Esophagus (tissue), 2 donors: ENCODE measurements at places on chromosomes 5 and 9. TPM values are rescaled to one million over a fixed set of nuclear protein-coding genes. Genes with fewer than 3 reads are reported as not detected.

Gene CETN3
- 21.0 TPM for polyA plus RNA-seq

Gene NFIL3
- polyA plus RNA-seq, result 12.7 TPM

Gene RPL37
- 1,738 TPM for polyA plus RNA-seq

Gene JAKMIP2
- 0.20 TPM for polyA plus RNA-seq

Gene SLC1A1
- polyA plus RNA-seq, result 1.1 TPM

Gene EMB
- 3.5 TPM for polyA plus RNA-seq

Gene INSL6
- polyA plus RNA-seq, result not detected

Gene CLPTM1L
- 52.1 TPM for polyA plus RNA-seq

Gene AMBP
- polyA plus RNA-seq, result 0.28 TPM

Gene ANKRD34B
- polyA plus RNA-seq, result not detected

Gene CER1
- not detected for polyA plus RNA-seq

Gene STXBP1
- 7.1 TPM for polyA plus RNA-seq

Gene DOCK8
- 5.1 TPM for polyA plus RNA-seq

Gene SLC31A1
- 5.4 TPM for polyA plus RNA-seq

Gene ADAMTS13
- polyA plus RNA-seq, result 4.3 TPM

Gene RFESD
- 1.6 TPM for polyA plus RNA-seq

Gene PAPPA
- 0.98 TPM for polyA plus RNA-seq

Gene ZBTB26
- 2.0 TPM for polyA plus RNA-seq

Gene FAM221B
- not detected for polyA plus RNA-seq

Gene LRRC19
- not detected for polyA plus RNA-seq

Gene CDH9
- not detected for polyA plus RNA-seq

Gene LCN10
- 14.9 TPM for polyA plus RNA-seq

Gene PCDHGA10
- polyA plus RNA-seq, result 1.1 TPM

Gene COL23A1
- 0.75 TPM for polyA plus RNA-seq

Gene FBLL1
- not detected for polyA plus RNA-seq

Gene ANKRD31
- 0.51 TPM for polyA plus RNA-seq

Gene SIT1
- polyA plus RNA-seq, result 0.88 TPM

Gene IDNK
- 6.3 TPM for polyA plus RNA-seq

Gene RGS7BP
- polyA plus RNA-seq, result 0.12 TPM

Gene LSM11
- polyA plus RNA-seq, result 1.3 TPM

Gene PCDHA11
- polyA plus RNA-seq, result under 0.01 TPM

Gene PCDHGA9
- polyA plus RNA-seq, result 0.54 TPM

Gene SPATA31A3
- polyA plus RNA-seq, result not detected

Gene PRDM9
- polyA plus RNA-seq, result not detected

Gene SPARC
- polyA plus RNA-seq, result 52.5 TPM

Gene DMRT3
- polyA plus RNA-seq, result 0.22 TPM

Gene GLRA1
- not detected for polyA plus RNA-seq

Gene CCL27
- 0.16 TPM for polyA plus RNA-seq

Gene OR13D1
- polyA plus RNA-seq, result not detected

Gene SLC22A4
- 0.16 TPM for polyA plus RNA-seq

Gene RANBP17
- 0.32 TPM for polyA plus RNA-seq

Gene GPR150
- polyA plus RNA-seq, result not detected

Gene MFAP3
- polyA plus RNA-seq, result 1.3 TPM

Gene MLANA
- not detected for polyA plus RNA-seq
